ENCODE measurements at places on chromosomes 6 and 20. TPM values are rescaled to one million over a fixed set of nuclear protein-coding genes. Genes with fewer than 3 reads are reported as not detected.

GRCh38 chr6:10421158-10421920 lies 6.5 kb upstream of the TFAP2A start:
- DNase-seq, result no peak

DNA sequence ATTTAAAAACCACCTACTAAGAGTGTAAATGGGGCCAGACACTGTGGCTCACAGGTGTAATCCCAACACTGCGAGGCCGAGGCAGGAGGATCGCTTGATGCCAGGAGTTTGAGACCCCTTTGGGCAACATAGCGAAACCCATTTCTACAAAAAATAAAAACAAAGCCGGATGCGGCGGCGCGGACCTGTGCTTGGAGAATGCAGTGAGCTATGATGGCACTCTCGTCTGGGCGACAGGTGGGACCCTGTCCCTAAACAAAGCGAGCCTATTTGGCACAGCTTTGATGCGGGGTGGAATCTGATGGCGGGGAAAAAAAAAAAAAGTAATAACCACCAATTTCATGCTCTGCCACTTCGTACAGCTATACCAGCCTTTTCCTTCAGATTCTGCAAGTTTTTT lies 1.1 kb downstream of the TCP1 start:
- DNase-seq, result peak; percentile 48

GRCh38 chr20:58308290-58308679 lies 1.2 kb upstream of the RAB22A start:
- no peak for DNase-seq

MROH8 gene
- total RNA-seq, result 5.7 TPM

DUSP15 gene
- total RNA-seq, result 0.61 TPM

VIP gene
- total RNA-seq, result not detected

TMEM217 gene
- 0.34 TPM for total RNA-seq

BMP2 gene
- total RNA-seq, result not detected

PNRC1 gene
- total RNA-seq, result 53.0 TPM
